ENCODE measurements at places on chromosomes 5 and 9. TPM values are rescaled to one million over a fixed set of nuclear protein-coding genes. Genes with fewer than 3 reads are reported as not detected.

- DNase-seq: no peak
Observed at GRCh38 chr5:89604342-89604741, 721.4 kb upstream of the MEF2C start.

- no peak for DNase-seq
Observed at GRCh38 chr5:78659714-78660113, 11.1 kb upstream of the LHFPL2 start.

GRCh38 chr5:126416266-126416925, 6.8 kb upstream of the GRAMD2B start:
- DNase-seq: no peak

GRCh38 chr9:78682216-78682615, 385.3 kb downstream of the PSAT1 start:
- no peak for DNase-seq

DNA sequence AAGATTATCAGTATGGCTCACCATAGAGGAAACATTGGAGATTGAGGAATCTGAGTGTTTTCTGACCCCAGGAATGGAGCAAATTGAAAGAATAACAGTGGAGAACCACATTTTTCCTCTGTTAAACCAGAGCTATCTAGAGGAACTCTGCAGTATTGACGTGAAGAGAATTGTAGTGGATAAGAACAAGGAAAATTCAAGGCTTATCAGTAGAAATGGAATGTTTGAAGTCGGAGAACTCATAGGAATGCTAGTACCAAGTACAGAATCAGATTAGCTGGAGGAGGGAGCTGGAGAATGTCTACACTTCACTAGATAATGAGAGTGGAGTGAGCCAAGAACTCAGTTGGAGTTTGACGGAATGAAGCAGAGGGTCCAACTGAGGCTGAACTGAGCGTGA, 50.3 kb downstream of the SNCAIP start:
- no peak for DNase-seq

GRCh38 chr9:105296877-105297287, 52.4 kb downstream of the SLC44A1 start:
- peak; percentile 9 for DNase-seq

DNA sequence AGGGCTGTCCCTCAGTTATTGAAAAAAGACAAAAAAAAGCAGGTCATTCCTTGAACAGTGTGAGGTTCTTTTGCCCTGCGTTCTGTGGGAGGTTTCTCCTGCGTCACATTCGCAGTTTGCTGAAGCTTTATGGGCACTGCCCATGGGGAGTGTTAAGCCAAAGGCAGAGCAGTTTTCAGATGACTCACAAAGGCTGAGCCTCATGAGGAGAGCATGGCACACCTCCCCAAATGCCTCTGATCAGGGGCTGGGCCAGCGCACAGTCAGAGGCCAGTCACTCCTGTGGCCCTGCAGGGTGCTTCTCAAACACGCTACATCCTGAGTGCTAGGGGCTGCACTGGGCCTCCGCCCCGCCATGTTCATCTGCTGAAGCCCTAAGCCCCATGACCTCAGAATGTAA, 38.4 kb downstream of the IRX1 start:
- DNase-seq: no peak

GRCh38 chr9:1458503-1458902, 408.3 kb downstream of the DMRT2 start:
- no peak for DNase-seq

DNA sequence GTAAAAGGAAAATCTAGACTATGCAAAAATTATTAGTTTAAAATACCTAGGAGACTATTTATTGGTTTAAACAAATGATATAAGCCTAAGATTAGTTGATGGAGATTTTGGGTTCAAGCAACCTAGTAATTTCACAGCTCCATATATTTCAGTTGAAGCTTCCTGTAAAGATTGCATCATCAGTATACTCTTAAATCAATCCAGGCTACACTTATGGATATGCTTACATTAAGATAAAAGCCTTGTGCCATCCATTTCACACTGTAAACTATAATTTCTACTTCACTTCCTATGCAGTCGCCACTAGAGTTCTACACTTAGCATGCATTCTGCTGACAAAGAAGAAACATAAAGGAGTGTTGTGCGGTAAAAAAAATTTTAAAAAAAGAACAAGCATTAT, 7.3 kb upstream of the LIX1 start:
- no peak for DNase-seq

DNA sequence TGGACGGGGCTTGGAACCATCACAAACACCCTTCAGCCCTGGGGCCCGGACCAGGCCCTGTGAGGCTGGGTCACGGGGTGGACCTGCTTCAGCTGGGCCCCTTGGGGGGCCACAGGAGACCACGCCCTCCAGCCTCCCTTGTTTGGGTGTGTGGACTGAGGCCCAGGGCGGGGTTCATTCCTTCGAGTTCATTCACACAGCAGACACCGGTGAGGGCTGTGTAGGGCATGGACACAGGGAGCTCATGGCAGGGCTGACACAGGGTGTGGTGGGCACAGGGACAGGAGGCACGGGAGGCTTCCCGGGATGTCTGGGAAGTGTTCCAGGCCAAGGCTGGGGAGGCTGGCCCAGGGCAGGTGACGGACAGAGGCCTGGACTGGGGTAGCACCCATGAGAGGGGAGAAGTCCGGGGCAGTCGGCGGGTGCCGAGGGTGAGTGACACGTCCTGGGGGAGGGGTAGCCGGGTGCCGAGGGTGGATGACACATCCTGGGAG, 8.9 kb downstream of the DNLZ start:
- peak; percentile 61 for DNase-seq

DNA sequence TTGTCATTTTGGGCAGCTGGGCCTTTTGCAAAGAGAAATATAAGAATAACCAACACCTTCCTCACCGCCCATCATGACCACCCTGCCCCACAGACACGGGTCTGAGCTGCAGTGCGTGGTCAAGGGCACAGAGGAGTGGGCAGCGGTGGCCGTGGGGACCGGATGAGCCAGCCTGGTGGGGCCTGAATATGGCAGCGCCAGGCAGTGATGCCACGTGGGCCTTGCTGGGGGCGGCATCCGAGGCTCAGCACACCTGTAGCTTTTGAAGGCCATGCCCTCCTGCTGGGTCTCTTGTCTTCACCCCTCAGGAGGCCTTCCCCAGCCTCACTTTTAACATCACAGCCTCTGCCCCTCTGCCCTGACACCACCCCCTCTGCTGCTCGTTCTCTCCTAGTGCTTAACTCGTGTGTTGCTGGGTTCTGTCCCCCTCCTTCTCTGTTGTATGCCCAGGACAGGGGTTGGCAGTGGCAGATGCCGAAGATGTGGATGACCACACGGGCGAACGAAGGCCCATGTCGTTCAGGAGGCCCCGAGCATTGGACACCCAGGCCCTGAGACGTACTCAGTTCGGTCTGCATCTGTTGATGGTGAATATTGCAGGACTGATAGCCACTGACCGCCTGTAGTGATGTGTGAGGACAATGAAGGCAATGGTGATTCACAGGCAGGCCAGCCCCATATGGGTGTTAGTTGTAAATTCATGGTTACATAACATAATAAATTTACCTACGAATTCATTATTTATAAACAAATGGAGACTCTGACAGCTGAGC, 46.0 kb downstream of the AHRR start:
- no peak for DNase-seq

GRCh38 chr9:135014311-135015010, 73.0 kb upstream of the OLFM1 start:
- no peak for DNase-seq

DNA sequence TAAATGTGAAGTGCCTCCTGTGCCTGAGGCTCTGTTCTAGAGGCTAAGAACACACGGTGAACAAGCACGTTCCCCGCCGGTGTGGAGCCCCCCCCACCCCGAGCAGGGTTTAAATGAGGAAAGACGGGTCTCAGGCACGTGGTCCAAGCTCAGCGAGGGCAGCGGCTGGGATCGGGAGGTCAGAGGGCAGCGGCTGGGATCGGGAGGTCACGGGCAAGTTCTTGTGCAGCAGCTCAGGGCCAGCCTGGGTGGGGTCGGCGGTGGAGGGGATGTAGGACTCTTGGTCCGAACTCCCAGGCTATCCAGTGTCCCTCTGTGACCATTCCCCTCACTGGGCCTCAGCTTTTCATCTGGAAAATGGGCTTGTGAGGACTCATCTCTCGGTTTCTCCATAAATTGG, 2.7 kb upstream of the GBGT1 start:
- DNase-seq: no peak

GRCh38 chr9:118088090-118088489, 383.9 kb downstream of the TLR4 start:
- no peak for DNase-seq

DNA sequence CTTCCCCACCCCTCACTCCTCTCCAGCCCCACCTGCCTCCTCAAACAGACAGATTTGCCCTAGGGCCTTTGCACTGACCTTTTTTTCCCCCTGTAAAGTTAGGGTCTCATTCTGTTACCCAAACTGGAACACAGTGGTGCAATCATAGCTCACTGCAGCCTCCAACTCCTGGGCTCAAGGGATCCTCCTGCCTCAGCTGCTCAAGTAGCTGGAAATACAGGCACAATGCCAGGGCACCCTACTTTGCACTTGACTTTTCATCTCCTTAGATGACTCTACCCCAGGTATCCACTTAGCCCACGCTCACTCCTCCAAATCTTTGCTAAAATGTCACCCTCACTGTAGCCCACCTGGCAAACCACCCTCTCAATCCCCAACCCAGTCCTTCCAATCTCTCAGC, 2.2 kb downstream of the DYNC2I2 start:
- DNase-seq: no peak

- no peak for DNase-seq
Observed at GRCh38 chr9:38445154-38446043, 21.1 kb upstream of the IGFBPL1 start.

GRCh38 chr5:173488144-173488543, 128.3 kb downstream of the BOD1 start:
- DNase-seq: no peak

- DNase-seq: no peak
Observed at GRCh38 chr5:135236908-135237747, 161.9 kb downstream of the MACROH2A1 start.

GRCh38 chr5:34657274-34657921, 1.3 kb downstream of the RAI14 start:
- DNase-seq: no peak

- no peak for DNase-seq
Observed at GRCh38 chr5:81774374-81774773, 23.5 kb upstream of the SSBP2 start.

- no peak for DNase-seq
Observed at GRCh38 chr5:103425686-103426454, 136.7 kb downstream of the NUDT12 start.

DNA sequence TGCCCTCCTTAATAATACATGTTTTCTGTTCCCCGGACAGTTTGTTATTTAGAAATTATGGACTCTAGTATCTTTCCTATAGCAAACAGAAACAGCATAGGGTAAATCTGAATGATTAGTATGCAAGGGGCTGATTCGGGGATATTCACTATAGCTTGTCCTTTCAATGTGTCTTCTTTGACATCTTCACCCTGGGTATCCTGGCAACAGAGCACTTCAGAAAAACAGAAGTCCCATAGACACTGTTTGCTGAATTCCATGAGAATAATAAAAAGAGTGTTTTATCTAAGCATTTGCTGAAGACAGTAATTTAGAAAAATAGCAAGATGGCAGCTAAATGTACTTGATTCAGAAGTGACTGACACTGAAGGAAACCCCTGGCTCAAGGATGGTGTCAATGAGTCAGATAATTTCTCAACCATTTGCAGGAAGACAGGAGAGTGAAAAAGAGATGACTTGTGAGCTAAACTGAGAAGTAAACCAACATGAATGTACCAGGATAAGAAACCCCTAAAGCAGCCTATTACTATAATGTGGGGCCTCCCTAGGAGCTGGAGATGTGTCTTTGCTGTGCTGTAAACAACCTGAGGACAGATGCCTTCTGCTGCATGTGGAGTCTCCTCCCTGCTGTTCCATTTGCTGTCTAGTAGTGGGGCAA, 246.2 kb downstream of the MAN2A1 start:
- DNase-seq: no peak

DNA sequence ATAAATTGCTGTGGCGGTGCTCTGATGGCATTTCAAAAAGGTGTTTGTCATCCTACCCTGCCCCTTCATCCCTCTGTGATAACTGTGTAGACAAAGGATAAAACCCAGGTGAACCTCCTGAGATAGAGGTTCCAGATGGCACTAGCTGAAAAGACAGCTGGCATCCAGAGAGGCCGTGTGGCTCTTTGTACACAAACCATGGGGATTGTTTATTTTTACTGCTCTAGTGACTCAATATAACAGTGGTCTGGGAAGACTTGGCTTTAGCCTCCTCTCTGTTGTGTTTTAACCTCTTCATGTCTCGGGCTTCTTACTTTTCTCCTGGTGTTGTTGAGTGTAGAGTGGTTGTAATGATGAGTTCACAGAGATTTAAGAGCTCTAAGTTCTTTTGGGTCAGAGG, 48.8 kb downstream of the SH3GL2 start:
- DNase-seq: no peak

DNA sequence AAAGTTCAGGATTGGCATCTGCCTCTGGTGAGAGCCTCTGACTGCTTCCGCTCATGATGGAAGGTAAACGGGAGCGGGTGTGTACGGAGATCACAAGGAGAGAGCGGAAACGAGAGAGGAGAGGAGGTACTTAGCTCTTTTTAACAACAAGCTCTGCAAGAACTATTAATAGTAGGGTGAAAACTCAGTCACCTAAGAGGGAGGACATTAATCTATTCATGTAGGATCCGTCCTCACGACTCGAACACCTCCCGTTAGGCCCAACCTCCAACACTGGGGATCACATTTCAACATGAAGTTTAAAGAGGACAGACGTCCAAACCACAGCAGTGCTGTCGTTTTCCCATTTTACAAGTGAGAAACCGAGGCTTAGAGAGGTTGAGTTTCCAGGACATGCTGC, 173.7 kb downstream of the SLC28A3 start:
- no peak for DNase-seq

- DNase-seq: no peak
Observed at GRCh38 chr5:55509796-55510522, 24.8 kb downstream of the PLPP1 start.

DNA sequence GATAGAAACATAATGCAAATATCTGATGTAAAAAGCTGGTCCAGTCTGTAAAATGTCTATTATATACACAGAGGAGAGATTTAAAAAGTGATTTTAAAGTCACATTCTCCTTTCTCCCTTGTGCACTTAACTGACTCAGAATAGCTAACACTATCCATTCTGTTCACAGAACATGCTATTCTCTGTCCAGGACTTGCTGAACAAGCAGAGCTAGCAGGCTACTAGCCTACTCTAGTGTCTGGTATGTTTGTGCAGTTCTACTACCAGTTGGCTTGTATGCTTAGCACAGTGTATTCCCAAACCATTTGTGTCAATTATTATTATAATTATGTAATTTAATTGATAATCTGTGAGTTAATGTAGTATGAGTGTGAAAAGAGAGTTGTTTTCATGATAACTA, 161.7 kb upstream of the NUDT12 start:
- DNase-seq: no peak

NTNG2 gene
- 0.42 TPM for total RNA-seq

FOXI1 gene
- total RNA-seq: not detected

MOB3B gene
- total RNA-seq: 11.7 TPM

MAT2B gene
- total RNA-seq: 43.0 TPM

PCDHB12 gene
- not detected for total RNA-seq

HTR1A gene
- not detected for total RNA-seq

SLC25A2 gene
- total RNA-seq: not detected

CDX1 gene
- total RNA-seq: not detected

AJM1 gene
- 3.2 TPM for total RNA-seq

AP3S1 gene
- 72.1 TPM for total RNA-seq

RETREG1 gene
- total RNA-seq: 0.20 TPM

Measured in K562 (cell line).